Glutamatergic neuron (in vitro differentiated cells): ENCODE measurements at places on chromosomes 1 and 21. TPM values are rescaled to one million over a fixed set of nuclear protein-coding genes. Genes with fewer than 3 reads are reported as not detected.
A peak's percentile ranks its signal among the peaks of the same experiment; 100 is the strongest.

SLAMF7 gene
- total RNA-seq: not detected

TBX15 gene
- total RNA-seq: 0.69 TPM

- no peak overlapping the region for H3K27ac ChIP-seq
- H3K36me3 ChIP-seq: peaks cover 6% of the 10 kb centered on the region
- no peak overlapping the region for H3K4me3 ChIP-seq
- no peak for DNase-seq
- H3K27me3 ChIP-seq: no peaks in the 10 kb centered on the region
- H3K4me1 ChIP-seq: no peaks in the 10 kb centered on the region
These were observed 24.3 kb downstream of the PER3 start for GRCh38 chr1:7808253-7808844.

DNA sequence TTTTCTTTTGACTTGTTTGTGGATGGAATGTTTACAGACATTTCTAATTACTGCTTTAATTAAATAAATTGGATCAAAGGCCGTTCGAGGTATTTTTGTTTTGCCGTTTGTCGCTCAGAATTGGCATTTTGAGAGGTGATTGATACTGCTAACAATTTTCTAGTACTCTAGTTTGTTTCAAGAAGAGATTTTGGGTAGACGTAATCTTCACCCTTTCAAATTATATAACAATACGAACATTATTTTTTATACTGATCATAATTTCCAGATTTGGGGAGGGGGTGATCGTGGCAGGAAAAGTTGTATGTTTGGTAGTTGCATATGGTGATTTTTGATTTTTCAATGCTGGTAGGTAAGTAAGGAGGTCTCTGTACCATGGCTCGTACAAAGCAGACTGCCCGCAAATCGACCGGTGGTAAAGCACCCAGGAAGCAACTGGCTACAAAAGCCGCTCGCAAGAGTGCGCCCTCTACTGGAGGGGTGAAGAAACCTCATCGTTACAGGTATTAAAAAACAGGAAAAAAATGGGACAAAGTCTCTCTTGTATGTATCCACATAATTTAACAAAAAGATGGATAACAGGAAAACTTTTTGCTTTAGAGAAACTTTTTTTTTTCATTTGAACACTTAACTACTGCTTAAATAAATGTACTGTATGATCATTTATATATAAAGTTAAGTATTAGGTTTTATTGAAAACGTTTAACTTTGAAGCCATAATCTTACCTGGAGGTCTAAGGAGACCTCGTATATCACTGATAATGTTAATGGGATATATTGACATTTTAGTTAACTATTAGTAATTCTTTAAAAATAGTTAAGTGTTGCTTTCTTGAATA is 1.7 kb downstream of the H3-3A start:
- peaks cover 38% of the 10 kb centered on the region for H3K4me1 ChIP-seq
- peak overlapping the region; percentile 97 for H3K4me3 ChIP-seq
- H3K36me3 ChIP-seq: no peaks in the 10 kb centered on the region
- no peak for DNase-seq
- peak overlapping the region; percentile 98 for H3K27ac ChIP-seq

DNA sequence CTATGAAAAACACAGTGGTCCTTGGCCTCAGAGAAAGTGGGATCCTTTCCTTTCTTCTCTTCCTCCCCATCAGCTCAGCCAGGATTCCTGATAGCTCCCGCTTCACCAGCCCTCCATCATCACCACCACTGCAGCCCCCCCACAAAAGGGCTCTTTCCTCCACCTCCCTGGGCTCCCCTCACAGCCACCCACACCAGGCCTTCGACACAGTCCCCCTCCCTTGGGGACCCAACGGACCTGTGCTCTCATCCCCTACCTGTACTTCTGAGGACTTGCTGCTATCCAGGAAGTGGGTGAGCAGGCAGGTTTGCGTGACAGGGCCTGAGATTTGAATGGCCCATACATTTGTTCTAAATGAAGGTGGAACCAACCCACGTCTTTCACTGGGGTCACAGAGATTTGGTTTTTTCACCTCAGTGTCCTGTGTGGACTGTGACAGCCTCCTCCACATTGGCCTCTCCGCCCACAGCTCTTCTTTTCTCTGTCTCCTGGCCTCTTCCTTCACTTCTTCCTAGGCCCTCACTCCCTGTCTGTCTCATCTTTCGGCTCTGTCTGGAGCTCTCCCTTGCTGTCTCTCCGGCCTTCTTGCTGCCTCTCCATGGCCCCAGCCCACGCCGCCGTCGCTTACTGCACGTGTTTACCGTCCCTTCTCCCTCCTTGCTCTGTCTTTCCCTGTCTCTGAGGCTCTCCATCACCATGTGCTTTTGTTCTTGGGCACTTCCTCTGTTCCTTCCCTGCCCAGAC is 238.6 kb downstream of the FOXD2 start:
- H3K27ac ChIP-seq: peak overlapping the region; percentile 78
- DNase-seq: no peak
- peak overlapping the region; percentile 39 for H3K4me3 ChIP-seq
- peaks cover 13% of the 10 kb centered on the region for H3K27me3 ChIP-seq

GRCh38 chr1:3597599-3597964 is 13.7 kb downstream of the MEGF6 start:
- peak overlapping the region; percentile 80 for H3K27ac ChIP-seq
- H3K27me3 ChIP-seq: peaks cover 1% of the 10 kb centered on the region
- no peaks in the 10 kb centered on the region for H3K36me3 ChIP-seq
- DNase-seq: no peak
- peaks cover 5% of the 10 kb centered on the region for H3K4me1 ChIP-seq
- peak overlapping the region; percentile 80 for H3K4me3 ChIP-seq
